ENCODE measurements at places on chromosomes 5 and 9. TPM values are rescaled to one million over a fixed set of nuclear protein-coding genes. Genes with fewer than 3 reads are reported as not detected.

TEX48 gene
- not detected for total RNA-seq

FAM153A gene
- 93.8 TPM for total RNA-seq

SARDH gene
- 23.8 TPM for total RNA-seq

GABRA1 gene
- not detected for total RNA-seq

PDE6A gene
- total RNA-seq = not detected

PPIC gene
- total RNA-seq = not detected

GLT6D1 gene
- total RNA-seq = not detected

HOMER1 gene
- 3.4 TPM for total RNA-seq

DNA sequence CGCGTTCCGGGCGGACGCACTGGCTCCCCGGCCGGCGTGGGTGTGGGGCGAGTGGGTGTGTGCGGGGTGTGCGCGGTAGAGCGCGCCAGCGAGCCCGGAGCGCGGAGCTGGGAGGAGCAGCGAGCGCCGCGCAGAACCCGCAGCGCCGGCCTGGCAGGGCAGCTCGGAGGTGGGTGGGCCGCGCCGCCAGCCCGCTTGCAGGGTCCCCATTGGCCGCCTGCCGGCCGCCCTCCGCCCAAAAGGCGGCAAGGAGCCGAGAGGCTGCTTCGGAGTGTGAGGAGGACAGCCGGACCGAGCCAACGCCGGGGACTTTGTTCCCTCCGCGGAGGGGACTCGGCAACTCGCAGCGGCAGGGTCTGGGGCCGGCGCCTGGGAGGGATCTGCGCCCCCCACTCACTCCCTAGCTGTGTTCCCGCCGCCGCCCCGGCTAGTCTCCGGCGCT, at the start of gene DAPK1:
TSS of gene DAPK1 (plus strand) at position 264 of the 442 bp plus-strand sequence. CDS start 1,211 bp downstream, outside the sequence.
- DNase-seq = no peak

GRCh38 chr9:128643519-128644300, 12.9 kb downstream of the DYNC2I2 start:
- DNase-seq = no peak

DNA sequence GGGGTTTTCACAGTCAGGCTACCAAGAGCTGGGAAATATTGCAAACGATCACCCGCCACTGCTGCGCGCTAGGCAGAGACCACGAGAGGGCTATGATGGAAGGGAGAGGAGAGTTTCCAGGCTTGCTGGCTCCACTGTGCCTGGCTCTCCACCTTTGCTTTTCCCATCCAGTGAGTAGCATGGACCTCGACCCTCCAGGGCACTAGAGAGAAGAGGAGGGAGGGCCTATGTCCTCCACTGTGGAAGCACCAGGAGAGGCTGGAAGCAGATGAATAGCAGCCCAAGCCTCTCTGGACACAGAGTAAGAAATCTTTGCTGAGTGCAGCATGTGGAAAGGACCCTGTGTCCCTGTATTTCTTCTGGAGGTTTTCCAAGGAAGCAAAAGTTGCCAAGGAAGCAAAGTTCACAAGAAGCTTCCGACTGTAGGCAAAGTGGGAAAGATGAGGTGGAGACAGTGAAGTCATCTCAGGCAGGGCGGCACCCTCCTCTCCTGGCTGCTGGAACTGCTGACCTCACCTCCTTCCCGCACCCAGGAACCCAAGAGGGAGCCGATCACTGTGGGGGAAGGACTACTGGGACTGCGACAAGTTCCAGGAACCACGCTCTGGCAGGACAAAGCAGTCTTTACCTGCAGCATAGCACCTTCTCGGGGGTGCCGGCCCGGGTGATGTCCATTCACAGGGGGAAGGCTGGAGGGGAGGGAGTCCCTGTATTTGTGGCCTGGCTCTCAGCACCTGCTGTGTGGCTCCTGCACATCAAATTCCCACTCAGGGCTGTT, 79.6 kb downstream of the CSNK1A1 start:
- DNase-seq = no peak

- DNase-seq = no peak
Observed at GRCh38 chr5:172541773-172542136, 87.4 kb upstream of the SH3PXD2B start.

GRCh38 chr9:94913550-94913949, 187.1 kb downstream of the AOPEP start:
- no peak for DNase-seq

GRCh38 chr9:109256336-109256735, 64.5 kb downstream of the EPB41L4B start:
- DNase-seq = no peak

DNA sequence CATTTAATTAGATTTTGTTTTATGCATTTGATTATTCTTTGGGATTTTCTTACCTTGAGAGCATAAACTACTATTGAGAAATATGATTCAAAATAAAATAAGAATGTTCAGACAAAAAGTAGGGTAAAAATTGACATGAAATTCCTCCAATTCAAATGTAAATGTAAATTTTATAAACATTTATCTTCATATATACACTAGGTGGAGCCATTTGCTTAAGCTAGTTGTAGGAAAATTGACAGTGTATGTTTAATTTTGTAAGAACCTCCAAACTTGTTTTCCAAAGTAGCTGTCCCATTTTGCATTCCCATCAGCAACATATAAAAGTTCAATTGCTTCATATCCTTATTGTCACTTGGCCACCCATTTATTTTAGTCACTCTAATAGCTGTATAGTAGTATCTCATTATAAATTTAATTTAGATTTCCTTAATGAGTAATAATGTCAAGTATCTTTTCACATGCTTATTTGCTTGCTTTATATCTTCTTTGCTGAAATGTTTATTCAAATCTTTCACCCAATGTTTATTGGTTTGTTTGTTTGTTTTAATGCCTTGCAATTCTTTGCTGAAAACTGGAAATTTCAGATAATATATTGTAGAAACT, 37.6 kb upstream of the SLCO6A1 start:
- no peak for DNase-seq

DNA sequence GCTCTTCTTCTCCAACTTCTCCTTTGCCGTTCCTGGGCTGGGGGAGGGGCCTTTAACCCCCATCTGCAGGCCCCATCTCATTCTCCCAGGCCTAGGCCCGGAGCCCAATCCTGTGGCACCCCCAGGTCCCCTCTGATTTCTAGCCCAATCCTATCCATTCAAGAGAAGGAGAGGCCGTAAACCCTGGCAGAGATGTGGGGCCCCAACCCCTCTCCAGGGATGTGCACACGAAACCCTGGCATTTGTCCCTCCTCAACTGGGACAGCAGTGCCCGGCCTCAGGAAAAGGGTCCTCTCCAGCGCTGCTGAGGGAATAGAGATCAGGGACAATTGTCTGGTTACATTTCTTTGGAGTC, 24.2 kb upstream of the ADAMTS2 start:
- DNase-seq = no peak

GRCh38 chr5:139847091-139847490, 51.5 kb downstream of the PSD2 start:
- no peak for DNase-seq

DNA sequence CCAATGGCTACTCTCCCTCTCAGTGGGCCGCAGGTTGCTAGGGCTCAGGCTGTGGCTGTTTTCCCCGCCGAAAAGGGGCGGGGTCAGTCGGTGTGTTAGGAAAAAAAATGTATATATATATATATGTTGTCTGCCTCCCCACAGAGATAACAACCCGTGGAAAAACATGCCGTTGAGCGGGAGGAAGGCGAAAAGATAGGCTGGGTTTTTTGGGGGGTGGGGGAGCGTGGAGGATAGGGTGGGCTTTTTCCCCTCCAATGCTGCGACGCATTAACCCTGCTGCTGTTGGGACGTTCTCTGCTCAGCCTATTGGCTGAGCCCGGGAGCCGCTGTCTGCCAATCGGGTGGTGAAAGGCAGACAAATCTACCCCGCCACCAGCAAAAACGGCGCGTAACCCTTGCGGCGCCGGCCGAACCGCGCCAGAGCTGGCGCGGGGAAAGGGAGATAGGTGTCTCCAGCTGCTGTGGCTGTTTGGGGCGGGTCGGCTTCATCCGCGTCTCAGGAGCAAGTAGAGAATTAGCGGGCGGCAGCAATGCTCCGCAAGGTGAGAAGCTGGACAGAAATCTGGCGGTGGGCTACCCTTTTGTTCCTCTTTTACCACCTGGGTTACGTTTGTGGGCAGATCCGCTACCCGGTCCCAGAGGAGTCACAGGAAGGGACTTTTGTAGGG, at the start of gene PCDHGC4:
TSS of gene PCDHGC4 (plus strand) at position 390 of the 671 bp plus-strand sequence. CDS start at position 534, 144 bp downstream.
- no peak for DNase-seq

DNA sequence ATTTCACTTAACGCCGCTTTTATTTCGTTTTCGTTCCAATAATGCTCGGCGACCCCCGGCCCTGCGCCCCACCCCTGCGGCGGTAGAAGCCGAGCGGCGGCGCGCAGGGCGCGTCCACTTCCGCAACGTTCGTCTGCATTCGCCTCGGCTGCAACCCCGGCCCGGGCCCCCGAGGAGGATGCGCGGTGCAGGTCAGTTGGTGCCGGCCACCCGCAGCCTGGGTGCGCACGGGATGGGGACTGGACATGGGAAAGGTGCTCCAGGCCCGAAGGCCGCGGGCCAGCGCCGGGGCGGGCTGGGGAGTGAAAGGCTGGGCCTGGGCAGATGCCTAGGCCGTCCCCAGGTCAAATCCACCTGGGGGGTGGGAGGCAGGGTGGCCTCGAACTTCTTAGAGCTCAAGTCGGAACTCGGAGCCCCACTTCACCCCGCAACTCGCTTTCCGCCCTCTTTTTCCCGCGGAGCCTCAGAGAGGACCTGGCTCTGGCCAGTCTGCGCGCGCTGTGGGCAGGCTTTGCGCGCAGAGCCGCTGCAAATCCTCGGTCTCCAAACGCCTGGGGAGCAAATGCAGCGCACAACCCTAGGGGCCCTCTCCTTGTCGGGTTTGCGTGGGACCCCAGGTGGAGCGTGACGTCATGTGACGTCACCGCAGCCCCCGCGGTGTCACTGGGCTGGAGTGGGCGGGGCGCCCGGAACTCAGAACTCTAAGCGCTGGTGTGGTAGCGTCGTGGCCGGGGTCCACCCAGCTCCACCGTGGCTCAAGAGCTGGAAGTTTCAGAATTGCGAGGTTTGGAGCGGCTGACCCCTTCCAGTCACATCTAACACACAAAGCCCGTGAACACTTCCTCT, 3.3 kb downstream of the TLX3 start:
- DNase-seq = no peak

GRCh38 chr9:8960254-8960653, 1160.7 kb upstream of the DMAC1 start:
- DNase-seq = no peak

DNA sequence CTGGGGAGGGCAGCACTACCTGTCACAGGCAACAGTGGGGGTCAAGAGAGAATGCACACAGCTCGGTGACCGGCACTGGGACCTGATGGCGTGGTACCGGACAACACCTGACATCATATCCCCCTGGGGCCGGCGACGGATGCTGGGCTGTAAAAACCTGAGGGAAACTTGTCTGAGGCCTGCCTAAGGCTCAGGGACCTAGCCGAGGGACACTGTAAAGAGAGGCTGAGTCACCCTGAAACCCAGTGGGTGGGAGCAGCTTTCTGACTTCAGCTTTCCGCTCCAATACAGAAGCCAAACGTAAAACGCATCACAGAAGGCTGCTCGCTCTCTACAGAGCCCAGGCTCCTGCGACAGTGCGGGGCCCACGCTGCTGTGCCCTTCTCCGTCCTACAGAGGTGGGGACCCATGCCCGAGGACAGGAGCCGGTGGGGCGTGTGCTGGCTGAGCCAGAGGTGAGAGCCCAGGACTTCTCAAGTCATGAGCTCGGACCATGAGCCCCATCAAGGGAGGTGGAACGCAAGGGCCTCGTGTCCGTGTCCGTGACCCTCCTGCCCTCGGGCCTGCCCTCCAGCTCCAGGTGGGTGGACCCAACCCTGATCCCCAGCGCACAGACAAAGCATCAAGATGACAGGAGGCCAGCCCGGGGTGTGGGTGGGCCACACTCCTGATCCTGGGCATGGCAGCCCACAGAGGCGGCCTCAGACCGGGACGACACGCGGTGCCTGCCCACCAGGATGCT, 5.3 kb downstream of the RALGDS start:
- no peak for DNase-seq

GRCh38 chr9:109967651-109968642, 187.9 kb downstream of the PALM2AKAP2 start:
- no peak for DNase-seq

DNA sequence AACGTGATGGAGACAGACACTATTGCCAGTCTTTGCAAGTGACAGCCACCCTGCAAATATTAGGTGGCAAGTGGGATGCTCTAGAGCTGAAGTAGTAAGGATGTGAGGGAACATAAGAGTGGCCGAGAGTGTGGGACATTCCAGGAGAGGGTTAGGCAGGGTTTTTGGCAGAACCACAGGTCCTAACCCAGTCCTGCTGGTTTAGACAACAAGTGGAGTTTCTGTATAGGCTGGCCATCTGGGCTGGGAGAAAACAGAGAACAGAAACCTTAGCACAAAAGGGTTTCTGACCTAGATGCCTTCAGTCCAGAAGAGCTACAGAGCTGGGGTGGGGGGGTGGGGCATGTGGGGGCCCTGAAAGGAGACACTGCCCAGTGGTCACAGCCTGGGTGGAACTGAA, 107.4 kb downstream of the TMEM174 start:
- no peak for DNase-seq

DNA sequence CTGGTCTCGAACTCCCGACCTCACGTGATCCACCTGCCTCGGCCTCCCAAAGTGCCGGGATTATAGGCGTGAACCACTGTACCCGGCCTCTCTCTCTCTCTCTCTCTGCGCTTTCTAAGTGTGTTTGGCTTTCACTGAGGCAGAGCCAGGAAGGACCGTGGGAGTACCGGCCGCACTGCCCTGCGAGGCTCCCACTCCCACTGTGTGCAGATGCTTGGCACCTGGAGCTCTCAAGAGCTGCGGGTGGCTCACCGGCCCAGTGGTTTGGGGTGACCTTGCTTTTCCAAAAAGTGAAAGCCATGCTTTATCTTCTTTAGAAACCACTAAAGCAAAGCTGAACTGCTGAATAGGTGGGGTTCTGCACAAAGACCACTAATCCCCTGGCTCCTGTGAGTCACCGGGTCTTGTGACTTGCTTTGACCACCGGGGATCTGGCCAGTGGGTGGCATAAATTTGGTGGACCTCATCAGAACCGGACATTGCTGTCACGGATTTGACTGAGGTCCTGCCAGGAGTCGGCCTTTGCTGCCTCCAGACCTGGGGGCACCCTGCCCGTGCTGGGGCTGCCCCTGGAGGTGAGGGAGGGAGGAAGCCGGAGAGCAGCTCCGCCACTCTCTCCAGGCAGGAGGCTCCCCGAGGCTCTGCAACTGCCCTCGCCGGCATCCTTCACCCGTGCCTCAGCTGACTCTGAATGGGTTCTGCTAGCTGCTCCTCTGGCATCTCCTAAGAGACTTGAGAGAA, 228.9 kb downstream of the FANCC start:
- DNase-seq = no peak

DNA sequence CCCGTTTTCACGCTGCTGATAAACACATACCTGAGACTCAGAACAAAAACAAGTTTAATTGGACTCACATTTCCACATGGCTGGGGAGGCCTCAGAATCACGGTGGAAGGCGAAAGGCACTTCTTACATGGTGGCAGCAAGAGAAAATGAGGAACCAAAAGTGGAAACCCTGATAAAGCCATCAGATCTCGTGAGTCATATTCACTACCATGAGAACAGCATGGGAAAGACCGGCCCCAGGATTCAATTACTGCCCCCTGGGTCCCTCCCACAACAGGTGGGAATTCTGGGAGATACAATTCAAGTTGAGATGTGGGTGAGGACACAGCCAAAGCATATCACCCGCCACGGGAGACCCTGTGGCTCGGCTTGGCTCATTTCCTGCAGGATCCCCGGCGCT, 20.2 kb downstream of the EXD3 start:
- DNase-seq = no peak

GRCh38 chr9:35996358-35996970, 38.5 kb upstream of the OR2S2 start:
- DNase-seq = no peak
